HL-60 (cell line): ENCODE measurements at places on chromosomes 5 and 9.

DNA sequence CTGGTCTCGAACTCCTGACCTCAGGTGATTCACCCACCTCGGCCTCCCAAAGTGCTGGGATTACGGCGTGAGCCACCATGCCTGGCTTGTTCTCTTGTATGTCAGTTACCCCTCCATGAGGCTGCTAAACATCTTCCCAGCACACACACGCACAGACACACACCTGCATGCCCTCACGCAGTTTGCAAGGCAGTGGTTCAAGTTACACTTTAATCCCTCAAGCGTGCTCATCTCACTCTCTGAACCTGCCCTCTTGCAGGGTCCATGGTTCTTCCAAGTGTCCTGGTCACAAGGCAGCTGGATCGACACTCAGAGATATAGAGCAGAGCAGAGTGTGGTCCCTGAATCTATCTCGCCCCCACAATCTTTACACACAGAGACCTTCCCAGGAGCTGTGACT lies 34.1 kb upstream of the RUFY1 start:
- no peak for DNase-seq

DNA sequence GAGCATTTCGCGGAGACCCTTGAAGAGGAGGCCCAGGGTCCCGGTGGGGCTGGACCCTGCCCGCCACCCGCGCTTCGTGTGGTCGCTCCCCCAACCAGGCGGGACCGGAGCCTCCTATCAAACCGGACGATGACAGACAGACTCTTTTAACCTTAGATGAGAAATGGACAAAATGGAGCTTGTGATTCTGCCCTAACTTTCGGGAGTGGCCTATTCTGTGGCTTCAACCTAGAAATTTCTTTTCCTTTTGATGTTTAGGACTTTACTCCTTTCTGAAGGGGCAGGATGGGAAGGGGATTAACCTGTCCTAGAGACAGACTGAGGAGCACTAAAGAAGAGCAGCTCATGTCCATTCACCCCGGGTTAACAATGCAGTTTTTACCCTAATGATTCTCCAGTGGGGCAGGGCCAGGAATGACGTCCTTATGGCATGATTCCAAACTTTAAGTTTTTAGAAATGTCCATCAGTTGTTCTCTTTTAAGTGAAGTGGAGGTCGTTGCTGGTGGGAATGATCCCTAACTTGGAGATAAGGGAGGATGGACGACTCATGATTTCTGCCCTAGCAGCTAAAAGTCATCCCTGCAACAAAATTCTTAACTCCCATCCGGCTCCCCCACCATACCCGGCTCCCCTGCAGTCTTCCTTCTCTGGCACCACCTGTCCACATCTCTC lies 1.0 kb downstream of the NIPSNAP3A start:
- DNase-seq: no peak

DNA sequence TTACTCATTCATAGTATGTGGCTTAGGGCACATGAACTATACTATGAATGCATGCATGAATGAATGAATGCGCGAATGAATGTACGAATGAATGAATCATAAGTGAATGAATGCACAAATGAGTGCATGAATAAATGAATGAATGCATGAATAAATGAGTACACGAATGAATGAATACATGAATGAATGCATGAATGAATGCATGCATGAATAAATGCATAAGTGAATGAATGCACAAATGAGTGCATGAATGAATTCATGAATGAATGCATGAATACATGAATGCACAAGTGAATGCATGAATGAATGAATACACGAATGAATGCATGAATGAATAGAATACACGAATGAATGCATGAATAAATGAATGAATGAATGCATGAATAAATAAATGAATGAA lies 52.5 kb upstream of the FCN1 start:
- no peak for DNase-seq

DNA sequence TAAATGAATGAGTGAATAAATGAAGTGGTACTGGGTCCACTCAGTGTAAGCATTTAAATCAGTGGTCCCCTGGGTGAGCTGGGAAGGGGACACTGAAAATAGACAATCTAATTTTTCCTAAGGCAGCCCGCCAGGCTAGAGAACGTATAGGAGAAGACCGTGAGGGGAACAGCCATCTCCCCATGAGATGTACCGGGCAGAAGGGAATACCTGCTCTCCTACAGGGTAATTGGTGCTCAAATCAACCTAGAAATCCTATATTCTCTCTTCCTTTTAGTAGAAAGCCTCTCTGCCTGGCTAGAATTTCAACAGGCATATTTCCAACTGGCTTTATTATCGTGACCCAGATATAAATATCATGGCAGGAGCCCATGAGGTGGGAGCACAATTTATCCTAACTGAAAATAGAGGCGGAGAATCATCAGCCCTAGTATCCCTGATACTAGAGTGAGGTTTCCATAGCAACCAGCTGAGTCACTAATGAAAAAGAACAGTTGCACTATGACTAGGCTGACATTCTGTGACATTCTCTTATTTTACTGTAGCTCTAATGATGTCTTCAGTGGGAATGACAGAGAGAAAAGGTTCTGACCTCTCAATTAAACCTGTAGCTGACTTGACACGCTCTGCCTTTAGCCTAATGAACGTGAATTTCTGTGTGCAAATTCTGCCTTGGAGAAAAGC lies 96.5 kb upstream of the CAST start:
- DNase-seq: no peak

GRCh38 chr9:35808433-35808832 lies 3.6 kb downstream of the SPAG8 start:
- no peak for DNase-seq

- DNase-seq: no peak
Measured at GRCh38 chr5:31270396-31270795, 76.9 kb downstream of the CDH6 start.
